ENCODE measurements at places on chromosomes 11 and 22.

GRCh38 chr11:45217991-45218390 is 68.2 kb downstream of the SYT13 start:
- DNase-seq: no peak

DNA sequence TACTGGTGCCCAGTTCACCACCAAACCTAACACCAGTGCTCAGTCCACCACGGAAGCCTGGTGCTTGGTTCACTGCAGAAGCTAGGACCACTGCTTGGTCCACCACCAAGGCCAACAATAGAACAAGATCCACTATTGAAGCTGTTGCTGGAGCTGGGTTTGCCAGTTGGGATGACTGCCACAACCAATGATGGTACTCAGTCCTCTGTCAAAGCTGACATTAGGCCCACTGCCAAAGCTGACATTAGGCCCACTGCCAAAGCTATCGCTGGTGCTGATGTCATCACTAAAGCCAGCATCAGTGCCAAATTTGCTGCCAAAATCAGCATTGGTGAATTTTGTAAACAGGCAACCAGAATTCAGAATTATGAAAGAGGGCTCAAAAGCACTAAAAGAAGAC is 1850.2 kb upstream of the RAG2 start:
- DNase-seq: no peak

DNA sequence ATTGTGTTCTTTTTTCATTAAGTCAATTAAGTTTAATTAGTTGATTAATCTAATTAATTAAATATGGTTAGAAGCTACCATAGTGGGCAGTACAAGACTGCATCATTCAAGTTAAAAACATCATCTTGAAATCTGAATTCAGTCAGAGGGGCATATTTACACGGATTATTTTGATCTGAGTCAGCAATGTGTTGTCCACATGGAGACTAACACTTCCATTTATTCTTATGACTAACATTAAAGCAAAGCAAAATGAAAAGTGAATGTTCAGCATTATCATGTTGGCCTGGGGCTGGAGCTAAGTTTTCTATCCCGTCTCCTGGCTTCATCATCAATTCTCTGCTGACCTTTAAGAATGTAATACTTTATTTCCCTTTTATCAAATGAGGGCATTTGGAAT is 17.3 kb downstream of the FLI1 start:
- DNase-seq: no peak

- peak; percentile 34 for DNase-seq
Measured at GRCh38 chr11:76172583-76172982, 33.7 kb downstream of the WNT11 start.

GRCh38 chr11:74494916-74495315 is 1.4 kb upstream of the LIPT2 start:
- no peak for DNase-seq

DNA sequence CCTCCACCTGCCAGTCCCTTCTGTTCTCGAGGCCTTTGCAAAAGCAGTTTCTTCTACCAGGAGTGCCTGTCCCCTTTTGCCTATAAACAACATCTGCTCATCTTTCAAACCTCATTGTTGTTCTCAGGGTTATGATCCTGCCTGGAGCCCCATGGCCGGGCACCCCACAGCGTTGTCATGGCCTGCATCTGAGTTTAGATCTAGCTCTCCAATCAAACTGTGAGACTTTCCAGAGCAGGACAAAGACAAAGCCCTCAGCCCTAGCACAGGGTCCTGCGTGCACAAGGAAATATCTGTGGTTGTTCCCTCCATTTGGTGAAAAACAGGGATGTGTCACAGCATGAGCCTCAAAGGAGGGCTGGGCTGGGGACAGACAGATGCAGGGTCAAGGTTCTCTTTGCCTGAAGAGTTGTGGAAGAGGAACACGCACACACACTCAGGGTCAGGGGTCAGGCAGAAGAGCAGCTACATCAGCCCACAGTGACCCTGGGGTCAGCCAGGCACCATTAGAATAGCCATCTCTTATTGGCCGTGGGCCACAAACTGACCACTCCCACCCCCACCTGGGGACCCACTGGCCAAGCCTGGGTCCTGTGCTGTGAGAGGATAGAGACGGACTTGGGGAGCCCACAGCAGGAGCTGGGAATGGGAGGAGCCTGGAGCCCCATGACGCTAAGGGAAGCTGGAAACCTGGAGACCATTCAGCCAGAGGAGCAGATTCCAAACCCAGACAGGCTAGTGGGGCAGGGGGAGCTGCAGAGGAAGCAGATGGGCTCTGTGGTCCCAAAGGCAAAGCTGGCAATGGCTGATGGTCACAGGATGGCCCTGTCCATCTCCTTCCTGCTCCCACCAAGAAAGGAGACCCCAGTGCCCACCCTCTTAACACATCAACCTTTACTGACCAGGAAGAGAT is 99.4 kb downstream of the PDE2A start:
- DNase-seq: peak; percentile 16

DNA sequence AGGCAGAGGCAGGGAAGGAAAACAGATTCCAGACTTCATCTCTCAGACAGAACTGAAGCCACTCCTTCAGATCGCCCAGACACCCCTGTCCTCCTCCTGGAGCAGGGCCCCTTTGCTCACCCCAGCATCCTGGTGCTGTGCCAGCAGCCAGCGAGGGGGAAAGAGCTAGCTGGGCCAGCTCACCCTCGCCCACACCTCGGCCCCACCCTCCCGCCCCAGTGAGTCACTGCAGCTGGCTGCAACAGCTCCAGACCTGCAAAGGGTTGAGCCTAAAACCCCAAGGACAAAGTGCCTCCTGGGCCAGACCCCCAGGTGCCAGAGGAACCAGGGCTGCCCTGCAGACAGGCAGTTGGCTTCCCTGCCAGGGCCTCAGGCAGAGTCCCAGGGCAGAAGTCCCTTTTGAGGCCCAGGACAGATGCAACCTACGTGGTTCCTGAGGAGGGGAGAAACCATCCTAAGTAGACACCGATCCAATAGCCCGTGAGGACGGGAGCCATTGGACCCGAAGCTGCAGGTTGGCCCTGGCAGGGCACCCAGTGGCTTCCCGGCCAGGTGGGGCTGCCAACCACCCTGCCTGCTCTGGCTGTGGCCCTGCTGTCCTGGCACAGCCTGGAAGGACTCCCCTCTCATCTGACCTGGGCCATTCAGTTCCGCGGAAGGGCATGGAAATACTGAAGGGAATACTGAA is 7.2 kb downstream of the AHNAK start:
- DNase-seq: no peak

GRCh38 chr11:8532475-8532874 is 61.6 kb downstream of the STK33 start:
- DNase-seq: peak; percentile 38

DNA sequence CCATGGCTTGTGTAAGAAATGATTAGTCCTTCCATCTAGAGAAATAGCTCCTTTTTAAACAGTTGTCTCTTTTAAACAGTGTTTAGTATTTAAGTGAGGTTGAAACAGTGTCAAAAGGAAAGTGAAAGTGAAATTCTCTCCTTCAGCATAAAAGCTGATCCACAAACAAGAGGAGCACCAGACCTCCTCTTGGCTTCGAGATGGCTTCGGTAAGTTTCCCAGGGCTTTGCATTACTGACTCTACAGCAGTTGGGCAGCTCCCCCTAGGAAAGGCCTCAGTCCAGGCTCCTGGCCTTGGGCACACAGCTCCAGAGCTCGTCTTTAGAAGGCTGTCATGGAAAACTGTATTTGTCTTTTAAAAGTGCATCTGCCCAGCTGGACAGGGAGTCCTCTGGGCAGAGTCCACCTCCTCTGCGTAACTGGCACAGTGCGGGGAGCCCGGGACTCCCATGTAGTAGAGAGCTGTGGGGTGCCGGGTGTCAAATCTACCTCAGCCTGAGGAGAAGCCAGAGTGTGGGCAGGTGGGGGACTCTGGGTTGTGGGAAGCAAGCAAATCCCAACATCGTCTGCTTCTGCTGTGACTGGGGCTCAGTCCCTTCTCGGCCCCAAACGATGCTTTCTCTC is at the start of gene PLAAT4:
Gene PLAAT4, plus strand, starts transcription at position 140 of the 624 bp plus-strand sequence. Its CDS starts 61 bp downstream, at position 201.
- DNase-seq: peak; percentile 39

DNA sequence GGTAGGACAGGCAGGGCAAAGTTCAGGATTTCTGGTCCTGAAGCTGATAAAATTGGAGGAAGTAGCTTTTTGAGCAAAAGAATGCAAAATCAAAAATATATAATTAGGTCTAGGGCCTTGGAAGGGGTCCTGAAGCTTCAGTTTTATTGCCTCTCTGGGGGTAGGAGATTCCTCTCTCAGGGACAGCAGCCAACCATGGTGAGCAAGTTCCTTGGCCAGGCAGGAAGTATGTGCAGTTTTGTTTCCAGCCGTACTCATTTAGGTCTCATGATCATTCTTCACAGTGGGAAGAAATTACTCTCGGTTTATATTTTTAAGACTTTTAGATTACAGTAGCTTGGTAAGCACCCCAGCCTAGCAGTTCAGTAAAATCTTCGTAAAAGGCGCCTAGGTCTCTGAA is 2.9 kb upstream of the RAB38 start:
- no peak for DNase-seq

GRCh38 chr11:3644817-3645235 is at the start of gene ART1:
ART1 (plus strand) TSS chr11:3645128; CDS start chr11:3659214, 14,086 bp downstream.
- DNase-seq: no peak

GRCh38 chr22:46969491-46969890 is 207.0 kb downstream of the TBC1D22A start:
- no peak for DNase-seq

GRCh38 chr11:1807264-1807995 is 27.4 kb upstream of the SYT8 start:
- no peak for DNase-seq

- no peak for DNase-seq
Measured at GRCh38 chr11:96151501-96151900, 191.5 kb downstream of the MAML2 start.

DNA sequence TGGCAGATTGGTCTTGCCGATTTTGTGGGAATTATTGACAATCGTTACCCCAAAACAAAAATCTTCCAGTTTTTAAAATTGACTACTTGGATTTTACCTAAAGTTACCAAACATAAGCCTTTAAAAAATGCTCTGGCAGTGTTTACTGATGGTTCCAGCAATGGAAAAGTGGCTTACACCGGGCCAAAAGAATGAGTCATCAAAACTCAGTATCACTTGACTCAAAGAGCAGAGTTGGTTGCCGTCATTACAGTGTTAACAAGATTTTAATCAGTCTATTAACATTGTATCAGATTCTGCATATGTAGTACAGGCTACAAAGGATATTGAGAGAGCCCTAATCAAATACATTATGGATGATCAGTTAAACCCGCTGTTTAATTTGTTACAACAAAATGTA is 37.2 kb downstream of the IGLL1 start:
- no peak for DNase-seq

DNA sequence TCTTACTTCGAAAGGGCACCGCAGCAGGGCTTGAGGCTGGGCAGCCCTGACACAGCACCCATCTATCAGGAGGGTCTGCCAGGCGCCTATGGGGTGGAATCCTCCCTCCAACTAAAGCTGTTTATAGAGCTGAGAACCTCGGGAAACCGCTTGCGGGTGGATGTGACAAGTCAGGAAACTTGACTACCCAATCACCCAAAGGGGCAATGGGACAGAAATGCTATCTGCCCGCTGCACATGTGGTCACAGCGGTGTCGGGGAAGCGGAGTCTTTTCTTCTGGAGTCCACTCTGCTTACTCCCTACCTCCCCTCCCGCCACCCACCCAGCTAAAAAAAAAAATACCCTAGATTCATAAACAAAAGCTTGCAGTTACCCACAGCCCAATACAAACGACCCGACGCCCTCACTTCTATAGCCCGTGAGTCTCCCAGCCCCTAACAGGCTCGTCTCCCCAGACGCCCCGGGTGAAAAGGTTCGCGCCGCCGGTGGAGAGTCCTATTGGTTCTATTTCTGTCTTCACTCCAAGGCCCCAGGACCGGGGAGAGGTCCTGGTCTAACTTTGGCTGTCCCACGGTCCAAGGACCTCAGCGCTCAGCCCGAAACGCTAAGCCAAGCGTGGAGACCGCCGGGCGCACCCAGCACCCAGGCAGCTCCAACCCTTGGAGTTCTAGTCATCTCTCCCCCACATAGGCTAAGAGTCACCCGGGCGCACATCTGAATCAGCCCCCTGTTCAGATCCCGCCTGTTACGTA is 1.4 kb downstream of the TRPC6 start:
- DNase-seq: no peak

DNA sequence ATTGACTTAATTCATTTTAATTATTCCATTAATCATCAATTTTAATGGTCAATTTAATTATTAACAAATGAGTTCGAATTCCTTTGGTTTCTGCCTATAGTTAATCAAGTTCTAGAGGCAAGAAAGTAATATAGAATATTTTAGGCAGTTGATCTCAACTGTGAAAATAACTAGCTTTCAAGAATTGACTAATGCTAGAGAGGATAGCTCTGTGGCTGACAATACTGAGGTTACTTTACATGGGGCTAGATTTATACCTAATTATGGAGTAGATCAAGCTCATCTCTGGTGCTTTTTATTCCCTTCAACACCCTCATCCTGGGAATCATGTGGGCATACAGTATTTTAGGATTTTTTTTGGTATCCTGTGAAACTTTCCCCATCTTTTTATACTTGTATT is 259.4 kb downstream of the GRM5 start:
- no peak for DNase-seq

GRCh38 chr11:20027556-20028013 is 132.7 kb downstream of the DBX1 start:
- DNase-seq: no peak

DNA sequence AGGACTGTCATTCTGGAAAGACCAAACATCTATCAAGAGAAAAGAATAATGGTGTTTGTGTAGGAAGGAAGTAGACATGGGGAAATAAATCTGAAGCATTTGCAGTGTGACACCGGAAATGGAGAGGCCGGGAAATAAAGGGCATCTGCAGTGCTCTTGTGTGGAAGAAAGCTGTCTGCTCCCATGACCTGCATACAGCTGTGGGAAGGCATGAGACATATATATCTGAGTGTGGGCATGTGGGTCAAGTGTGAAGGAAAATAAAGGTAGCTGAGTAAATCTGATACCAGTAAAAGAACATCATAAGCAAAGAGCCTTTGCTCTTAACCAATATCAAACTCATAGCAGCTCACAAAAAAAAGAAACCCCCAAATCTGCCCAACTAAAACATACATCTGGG is 72.1 kb upstream of the OR5AK2 start:
- DNase-seq: no peak

- no peak for DNase-seq
Measured at GRCh38 chr11:25625094-25625493, 706.8 kb upstream of the ANO3 start.

DNA sequence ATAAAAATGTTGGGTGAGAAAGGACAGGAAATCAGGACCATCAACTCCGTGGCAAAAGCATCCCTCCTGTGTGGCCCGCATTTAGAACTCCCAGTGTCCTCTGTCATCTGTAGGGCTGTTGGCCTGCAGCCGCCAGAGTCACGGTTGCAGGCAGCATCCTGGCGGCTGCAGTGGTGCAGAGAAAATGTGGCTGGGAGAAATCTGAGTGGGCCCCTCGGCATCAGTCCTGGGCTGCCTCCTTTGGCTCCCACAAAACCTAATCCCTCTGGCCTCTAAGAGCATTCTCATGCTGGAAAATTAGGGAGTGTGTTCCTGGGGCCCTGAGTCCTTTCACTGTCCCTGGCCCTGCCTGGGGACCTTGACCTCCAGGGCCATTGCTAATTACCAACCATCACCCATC is 121.9 kb downstream of the WT1 start:
- DNase-seq: no peak

DNA sequence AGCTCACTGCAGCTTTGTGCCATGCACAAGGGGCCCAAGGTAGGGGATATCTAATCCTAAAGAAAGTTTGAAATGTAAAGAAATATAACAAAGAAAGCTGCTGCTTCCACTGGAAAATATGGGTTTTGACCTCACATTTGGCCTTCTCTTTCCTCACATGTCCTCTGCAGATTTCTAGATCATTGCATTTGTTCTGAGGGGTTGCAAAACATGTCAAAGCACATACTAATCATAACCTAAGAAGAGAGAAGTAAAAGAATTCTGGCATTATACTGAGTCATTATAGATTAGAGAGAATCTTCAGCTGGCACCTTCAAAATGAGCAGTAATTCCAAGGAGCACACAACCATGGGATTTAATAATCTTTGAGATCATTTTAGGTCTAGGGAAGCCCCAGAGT is 92.5 kb upstream of the CHRM4 start:
- DNase-seq: no peak

Data from NCI-H1694 treated with DMSO at 0.1 percent for 48 hours (cell line).